ENCODE measurements at places on chromosomes 3 and 15.

- no peak for DNase-seq
Observed at GRCh38 chr3:54681706-54682105, 246.2 kb downstream of the LRTM1 start.

GRCh38 chr15:57509126-57509525 lies 82.6 kb upstream of the MYZAP start:
- DNase-seq, result no peak

DNA sequence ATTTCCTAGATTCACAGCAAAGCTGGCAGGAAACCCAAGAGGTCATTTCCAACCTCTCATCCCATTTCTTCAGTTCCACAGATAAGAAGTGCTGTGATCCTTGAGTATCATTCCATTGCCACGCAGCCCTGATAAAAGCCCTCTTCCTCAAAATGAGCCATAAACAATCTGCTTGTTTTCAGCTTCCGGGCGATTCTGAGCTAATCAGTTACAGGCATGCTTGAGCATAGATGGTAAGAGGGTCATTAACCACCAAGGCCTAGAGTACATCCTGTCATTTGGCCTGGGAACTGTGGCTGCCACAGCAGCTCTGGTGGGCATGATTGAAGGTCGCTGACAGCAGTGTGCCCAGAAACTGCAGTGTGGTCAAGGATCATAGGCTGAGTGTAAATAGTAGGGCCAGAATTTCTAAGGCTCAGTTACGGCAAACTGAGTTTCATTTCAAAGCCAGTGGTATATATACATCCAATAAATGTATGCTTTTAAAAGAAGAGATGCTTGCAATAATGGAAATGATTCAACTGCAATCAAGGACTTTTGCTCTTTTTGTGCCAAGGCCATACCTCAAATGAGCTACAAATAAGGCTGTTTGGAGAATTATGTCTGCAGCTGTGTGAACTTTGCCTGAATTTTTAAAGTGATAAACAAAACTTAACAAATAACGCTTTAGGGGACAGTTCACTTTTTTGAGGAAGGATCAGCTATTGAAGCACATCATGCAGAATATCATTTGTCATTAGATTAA lies 47.3 kb downstream of the P3H2 start:
- DNase-seq, result no peak

DNA sequence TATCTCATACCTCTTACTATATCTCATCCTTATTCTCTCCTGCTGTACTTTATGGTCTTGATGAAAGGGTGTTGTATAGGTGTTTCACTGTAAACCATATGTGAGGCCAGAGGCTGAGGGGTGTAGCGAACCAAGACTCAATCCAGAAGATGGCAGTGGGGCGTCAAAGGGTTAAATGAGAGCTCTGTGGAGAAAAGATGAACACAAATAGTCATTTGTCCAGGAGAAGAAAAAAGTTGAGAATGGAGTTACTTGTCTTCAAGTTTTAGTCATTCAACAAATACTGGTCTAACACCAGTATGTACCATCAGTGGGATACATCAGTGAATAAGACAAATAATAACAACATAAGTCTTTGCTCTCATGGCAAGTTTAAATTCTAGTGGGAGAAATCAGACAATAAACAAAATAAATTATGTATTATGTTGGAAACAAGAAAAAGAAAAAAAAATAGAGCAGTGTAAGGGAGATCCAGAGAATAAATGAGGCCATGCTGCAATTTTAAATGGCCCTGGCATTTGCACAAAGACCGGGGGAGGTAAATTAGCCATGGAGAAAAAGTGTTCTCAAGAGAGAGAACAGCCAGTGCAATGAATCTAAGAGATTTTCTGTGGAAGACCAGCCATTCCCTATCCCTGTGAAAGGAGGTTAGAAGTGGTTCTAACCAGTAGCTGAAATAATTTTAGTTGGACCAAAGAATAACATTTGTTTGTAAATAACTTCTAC lies 77.0 kb upstream of the UMPS start:
- no peak for DNase-seq

GRCh38 chr3:188239577-188239976 lies 85.6 kb downstream of the LPP start:
- DNase-seq, result no peak

- DNase-seq, result no peak
Observed at GRCh38 chr3:163957072-163957471, 1121.2 kb downstream of the SI start.

DNA sequence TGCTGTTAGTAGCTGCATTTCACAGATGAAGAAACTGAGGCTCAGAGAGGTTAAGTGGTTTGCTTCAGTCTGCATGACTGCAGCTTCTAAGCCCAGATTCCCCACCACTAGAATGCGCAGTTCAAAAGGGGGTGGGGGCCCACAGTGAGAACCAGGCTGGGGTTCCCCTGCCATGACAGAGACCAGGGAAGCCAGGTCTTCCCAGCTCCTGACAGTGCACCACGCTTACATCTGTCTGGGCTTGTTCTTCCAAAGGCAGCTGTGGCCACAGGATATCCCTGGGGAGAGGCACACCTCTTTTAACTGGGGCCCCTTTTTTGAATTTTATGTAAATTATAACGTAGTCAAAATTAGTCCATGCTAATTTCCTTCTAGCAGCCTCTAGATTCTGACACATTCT lies 5.3 kb downstream of the PLEKHO2 start:
- no peak for DNase-seq

- no peak for DNase-seq
Observed at GRCh38 chr3:127565711-127566110, 24.8 kb downstream of the TPRA1 start.

DNA sequence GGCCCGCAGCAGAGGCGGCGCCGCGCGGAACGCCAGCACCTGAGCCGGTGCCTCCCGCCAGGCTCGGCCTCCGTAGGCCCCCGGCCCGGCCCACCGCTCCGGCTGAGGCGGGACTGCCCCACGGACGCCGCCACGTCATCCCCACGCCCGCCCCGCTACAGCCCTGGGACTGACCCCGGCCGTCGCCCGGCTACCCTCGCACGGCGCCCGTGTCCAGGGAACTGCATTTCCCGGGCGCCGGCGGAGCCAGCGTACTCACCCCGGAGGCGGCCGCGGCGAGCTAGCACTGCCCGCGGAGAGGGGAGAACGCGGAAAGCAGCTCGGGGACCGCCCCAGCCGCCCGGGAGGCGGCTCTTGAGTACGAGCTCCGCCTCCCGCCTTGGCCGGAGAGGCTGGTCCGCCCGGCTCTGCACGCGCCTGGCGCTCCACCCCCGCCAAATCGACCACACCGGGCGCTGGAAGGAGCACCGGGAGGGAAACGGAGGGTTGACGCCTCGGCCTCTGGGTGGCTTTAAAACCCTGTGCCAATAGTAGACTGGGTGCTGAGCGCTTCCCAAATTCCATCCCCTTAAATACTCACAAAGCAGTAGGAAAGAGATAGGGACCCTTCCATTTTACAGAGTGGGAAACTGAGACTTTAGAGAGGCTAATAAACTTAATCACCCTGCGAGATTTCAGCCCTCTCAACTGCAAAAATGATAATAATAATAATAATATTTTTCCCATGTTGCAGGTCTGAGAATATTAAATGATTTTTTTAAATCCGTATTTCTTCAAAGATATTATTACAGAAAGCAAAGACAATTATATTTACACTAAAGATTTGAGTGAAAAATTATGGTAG lies at the start of gene B4GALT4:
B4GALT4 (minus strand) TSS at position 288 of the 844 bp plus-strand sequence. CDS start 10,779 bp downstream, outside the sequence.
- no peak for DNase-seq

GRCh38 chr3:125403789-125404188 lies 28.7 kb upstream of the ZNF148 start:
- no peak for DNase-seq

- DNase-seq, result no peak
Observed at GRCh38 chr3:17157713-17158112, 273.0 kb downstream of the PLCL2 start.

DNA sequence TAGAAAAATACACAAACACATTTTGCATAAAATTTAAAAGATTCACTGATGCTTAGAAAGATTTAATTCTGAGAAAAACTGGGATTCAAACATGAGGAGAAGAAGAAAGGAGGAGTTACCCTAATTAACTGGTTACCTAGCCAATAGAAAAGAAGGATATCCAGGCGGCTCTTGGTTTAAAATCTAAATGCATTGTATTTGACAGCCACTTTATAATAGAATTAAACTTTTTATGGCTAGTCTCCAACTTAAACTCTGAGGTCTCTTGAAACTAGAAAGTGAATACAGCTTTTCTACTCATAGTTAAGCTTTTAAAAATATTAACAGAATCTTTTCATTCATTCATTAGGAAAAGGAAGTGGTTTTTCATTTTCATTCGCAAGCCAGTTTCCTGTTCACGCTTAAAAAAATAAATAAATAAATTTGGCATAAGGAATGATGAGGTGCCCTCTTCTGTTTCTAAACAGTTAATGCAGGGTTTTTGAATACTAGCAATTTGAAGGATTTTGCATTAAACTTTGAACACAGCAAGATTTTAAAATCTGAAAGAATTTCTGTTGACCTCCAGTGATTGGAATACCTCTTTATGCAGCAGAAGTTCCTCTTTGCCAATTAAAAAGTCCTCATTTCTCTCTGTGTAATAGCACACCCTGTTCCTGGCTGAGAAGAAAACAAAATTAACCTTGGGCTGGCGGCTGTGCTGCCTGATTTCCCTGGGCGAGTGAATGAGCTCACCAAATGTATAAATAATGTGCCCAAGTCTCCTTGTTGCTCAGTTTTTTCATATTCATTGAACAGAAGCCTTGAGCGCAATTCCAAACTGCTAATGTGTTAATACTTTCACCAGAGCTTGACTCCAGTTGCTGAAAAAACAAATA lies 105.1 kb downstream of the ZMAT3 start:
- peak; percentile 22 for DNase-seq

GRCh38 chr15:45401665-45402161 lies 23.4 kb upstream of the GATM start:
- no peak for DNase-seq

- no peak for DNase-seq
Observed at GRCh38 chr15:98666841-98667240, 18.5 kb downstream of the IGF1R start.

- DNase-seq, result no peak
Observed at GRCh38 chr15:74173380-74174218, at the start of gene ISLR. Gene ISLR, plus strand, starts transcription at chr15:74173710. Its CDS starts 1,149 bp downstream, at chr15:74174859.

- DNase-seq, result no peak
Observed at GRCh38 chr15:85854345-85855097, 59.8 kb upstream of the KLHL25 start.

- DNase-seq, result no peak
Observed at GRCh38 chr3:29456901-29457300, 176.0 kb downstream of the RBMS3 start.

- DNase-seq, result no peak
Observed at GRCh38 chr3:169137943-169138342, 525.6 kb downstream of the MECOM start.

- DNase-seq, result no peak
Observed at GRCh38 chr3:52707585-52707984, 1.7 kb downstream of the SPCS1 start.

DNA sequence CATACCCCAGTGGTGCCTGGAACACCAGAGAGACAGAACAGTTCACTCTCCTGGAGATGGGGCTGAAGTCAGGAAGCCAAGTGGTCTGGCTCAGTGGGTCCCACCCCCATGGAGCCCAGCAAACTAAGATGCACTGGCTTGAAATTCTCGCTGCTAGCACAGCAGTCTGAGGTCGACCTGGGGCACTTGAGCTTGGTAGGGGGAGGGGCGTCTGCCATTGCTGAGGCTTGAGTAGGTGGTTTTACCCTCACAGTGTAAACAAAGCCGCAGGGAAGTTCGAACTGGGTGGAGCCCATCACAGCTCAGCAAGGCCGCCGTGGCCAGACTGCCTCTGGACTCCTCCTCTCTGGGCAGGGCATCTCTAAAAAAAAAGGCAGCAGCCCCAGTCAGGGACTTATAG lies 272.0 kb downstream of the KLF13 start:
- DNase-seq, result no peak

- DNase-seq, result no peak
Observed at GRCh38 chr3:30181581-30181980, 424.8 kb upstream of the TGFBR2 start.

- DNase-seq, result no peak
Observed at GRCh38 chr3:154977666-154978065, 102.5 kb upstream of the MME start.

DNA sequence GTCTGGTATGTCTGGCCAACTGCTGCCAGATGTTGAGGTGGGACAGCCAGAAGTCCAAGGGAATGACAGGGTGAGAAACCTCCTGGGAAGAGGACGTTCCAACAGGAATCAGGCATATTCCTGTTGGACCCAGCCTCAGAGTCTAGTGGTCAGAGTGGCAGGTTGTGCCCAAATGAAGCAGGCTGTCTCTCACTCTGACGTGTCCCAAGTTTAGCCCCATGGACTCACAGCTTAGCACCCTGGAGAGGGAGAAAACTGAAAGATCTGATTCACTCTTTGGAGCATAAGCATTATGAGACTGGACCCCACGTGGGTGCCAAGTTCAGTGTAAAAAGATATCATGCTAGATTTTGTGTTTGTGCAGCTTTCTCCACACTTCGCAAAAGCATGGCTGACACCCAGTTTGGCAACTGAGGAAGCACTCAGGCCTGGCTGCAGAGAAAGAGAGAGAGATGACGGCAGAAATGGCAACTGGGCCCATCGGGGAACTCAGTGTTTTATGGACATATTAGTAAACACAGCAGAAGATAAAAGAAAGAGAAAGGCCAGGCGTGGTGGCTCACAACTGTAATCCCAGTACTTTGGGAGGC lies 88.2 kb upstream of the LMCD1 start:
- DNase-seq, result no peak

DNA sequence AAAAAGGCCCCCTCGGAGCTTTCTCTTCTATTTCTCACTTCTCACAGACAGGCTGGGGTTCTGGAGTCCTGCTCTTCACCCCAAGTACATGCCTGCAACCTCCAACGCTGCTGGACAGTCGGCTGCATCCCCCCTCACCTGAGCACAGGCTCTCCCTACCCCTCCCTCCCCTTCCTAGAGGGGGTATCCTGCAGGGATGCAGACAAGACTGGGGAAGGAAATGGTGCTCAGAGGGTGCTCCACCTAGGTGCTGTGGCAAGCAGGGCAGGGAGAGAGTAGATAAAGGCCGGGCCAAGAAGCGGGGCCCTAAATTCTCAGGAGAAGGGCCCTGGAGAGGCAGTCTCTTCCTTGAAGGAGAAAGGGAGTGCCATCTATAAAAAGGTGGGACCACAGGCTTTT lies 7.0 kb upstream of the STRA6 start:
- DNase-seq, result no peak

DNA sequence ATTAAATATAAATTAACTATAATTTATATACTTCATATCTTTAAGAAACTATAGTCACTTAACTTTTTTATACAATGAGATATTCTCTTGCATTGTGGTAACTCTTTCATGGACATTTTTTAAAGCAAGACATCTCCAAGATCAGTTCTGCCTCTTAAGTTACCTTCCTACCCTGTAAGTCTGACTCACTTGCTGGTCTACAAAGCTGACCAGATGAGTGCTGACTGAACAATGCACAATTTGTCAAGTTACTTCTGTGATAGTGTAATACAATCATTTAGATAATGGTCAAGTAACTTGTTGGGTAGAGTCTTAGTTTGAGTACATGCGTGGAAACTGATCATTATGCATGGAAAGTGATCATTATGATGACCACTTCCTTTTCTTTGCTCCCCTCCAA lies 145.9 kb downstream of the MEIS2 start:
- no peak for DNase-seq

DNA sequence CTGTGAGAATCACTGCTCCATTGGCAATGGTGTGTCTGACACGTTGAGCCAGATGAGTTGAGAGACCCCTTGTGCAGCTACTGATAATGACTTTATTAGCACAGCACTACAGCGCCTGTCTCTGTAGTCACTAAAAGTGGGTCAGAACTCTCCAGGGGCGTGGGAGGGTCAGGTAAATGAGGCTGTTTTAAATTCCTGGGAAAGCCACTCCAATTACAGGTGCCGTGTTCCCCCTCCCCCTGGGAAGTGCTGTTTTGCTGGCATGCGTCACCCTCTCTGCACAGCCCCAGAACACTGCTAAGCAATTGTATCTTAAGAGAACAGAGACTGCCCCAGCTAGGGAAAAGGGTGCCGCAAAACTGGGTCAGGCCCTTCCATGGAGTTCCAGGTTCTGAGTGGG lies 21.5 kb upstream of the CPNE9 start:
- DNase-seq, result no peak

Measured in HS-5 (cell line).